ENCODE measurements at places on chromosomes 3 and 15.
A peak's percentile ranks its signal among the peaks of the same experiment; 100 is the strongest.

DNA sequence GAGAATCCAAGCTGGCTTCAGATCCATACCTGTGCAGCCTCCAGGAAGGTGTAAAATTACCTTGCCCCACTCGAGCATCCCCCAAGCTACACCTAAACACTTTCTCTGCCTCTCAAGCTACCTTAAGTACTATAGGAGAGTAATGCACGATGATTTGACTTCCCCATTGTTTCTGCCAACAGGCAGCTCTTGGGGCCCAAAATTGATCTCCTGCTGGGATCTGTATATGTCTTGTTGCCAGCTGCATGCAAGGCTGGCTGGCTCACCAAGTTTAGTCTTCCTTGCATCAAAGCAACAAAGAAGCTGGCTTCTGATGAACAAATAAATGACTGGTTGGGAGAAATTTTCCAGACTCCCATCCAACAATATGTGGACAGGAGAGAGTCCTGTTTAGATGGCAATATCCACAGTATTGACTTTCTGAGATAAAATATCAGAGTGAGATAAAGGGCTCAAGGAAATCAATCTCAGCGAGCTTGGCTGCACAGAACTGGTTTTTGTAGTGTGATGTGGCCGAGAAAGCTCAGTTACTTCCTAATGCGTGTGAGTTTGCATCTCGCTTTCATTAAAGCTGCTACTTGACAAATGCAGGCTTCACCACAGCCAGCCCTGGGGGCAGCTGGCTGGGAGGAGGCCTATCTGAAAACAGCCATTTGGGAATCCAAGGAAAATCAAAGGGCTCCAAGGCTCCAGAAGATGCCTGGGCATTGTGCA lies 140.7 kb downstream of the MINAR1 start:
- DNase-seq, result no peak

DNA sequence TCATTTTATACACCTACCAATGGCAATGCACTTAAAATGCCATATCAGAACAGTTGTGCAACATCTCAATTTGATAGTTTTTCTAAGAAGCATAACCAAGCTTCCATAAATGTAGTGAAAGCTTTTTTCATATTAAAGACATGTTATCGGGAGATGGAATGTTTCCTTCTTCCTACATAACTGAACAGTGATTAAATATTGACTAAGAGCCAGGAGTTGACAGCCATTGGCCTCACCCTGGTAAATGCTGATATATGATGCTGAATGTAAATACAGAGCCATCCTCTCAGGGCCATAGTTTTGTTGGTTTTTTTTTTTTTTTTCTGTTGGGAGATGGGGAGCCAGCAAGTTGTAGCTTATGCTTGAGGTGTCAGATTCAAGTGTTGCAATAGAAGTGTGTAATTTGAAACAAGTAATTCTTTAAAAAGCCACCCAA lies 203.3 kb upstream of the IL12A start:
- no peak for DNase-seq

DNA sequence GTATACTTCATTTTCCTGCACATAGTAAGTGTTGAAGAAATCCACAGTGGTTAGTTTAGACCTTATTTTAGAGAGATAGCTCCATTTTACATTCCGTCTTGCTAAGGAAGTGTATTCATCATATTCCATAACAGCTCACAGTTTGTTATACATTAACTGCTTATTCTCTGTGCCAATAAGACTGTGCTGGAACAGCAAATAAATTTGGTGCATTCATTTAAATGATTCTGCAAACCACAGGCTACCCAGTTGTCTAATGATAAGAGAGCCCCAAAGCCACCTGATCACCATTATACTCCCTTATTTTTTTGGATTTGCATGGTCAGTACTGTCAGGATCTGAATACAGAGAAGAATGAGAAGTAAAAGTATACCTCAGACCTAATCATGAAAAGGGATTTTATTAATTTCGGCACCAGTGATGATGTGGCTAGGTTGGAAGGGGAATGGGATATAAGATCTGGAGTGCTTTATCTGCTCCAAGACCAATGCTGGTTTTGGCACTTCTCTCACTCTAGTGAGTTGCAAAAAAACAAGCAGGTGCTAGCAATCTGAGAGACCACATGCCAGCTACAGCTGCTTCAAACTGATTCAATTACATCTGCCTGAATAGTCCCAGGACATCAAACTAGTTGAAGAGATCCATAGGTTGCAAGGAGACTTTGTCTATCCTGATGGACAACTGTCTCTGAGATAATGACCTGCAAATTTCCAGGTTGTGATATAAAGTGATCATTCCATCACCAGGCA lies 254.8 kb downstream of the ZBTB20 start:
- DNase-seq, result no peak

GRCh38 chr15:75073197-75073596 lies 49.8 kb downstream of the PPCDC start:
- DNase-seq, result peak; percentile 20

DNA sequence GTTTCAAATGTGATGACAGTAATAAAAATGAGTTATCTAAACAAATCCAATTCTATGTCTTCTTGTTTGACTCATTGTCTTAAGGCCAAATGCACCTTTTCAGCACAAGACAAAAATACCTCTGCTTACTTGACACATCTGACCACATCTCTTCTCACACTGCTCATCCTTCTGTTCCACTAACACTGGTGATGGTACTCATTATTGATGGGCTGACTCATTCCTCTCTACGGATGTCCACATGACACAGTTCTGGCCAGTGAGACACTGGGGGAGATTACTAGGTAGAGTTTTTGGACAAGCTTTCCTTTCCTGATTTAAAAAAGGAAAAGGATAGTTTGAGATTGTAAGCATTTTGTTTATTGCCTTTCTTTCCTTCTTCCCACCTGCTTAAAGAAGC lies 410.6 kb upstream of the THRB start:
- DNase-seq, result no peak

DNA sequence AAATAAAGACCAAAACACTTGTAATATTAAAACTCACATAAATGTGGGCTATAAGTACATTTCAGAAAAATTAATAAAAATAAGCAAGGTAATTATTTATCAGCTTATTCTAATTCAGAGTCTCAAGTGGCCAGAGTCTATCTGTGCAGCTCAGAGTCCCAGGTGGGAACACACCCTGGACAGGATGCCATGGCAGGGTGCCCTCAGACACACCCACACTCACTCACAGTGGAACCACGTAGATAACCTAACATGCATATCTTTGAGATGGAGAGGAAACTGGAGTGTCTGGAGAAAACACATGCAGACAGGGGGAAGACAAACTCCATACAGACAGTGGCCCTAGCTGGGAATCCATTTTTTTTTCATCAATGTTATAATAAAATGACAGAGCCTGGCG lies 37.2 kb downstream of the FSIP1 start:
- no peak for DNase-seq

GRCh38 chr3:72426618-72427397 lies 421.4 kb downstream of the SHQ1 start:
- DNase-seq, result no peak

DNA sequence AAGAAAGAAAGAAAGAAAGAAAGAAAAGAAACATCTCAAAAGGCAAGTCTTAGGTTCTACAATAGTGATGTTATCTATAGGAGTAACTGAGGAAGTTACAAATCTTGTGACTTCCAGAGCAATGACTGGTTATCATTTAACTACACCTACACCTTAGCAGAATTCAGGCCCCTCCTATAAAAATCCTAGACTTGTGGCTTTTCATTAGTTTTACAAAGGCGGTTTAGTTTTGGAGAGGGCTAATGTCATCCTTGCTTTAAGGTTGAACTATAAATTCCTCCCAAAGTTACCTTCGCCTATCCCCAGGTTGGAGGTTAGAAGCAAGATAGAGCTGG lies 4.1 kb upstream of the SCAP start:
- no peak for DNase-seq

DNA sequence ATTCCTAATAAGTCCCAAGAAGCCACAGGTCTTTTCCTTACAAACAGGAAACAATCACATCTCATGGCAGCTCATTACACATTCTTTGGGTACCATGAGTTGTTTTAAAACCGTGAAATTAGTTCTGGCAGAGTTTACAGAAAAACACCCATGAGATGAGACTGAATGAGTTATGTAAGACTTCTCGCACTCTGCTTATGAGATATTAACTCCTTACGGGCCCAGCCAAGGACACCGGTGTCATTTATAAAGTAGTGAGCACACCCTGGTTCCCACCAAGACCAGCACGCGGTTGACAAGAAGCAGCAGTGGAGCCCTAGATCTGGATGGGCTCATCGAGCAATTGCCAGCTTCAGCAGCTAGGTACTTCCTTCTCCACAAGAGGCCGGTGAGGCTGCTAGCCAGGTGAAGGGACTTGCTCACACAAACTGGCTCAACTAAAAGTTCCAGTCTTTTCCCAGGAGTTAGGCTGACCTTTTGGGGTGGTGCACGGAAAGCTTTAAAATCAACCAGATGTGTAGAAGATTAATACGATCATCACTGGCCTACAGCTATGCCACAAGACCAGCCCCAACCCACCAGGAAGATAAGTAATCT lies 318.6 kb upstream of the ICE2 start:
- no peak for DNase-seq

DNA sequence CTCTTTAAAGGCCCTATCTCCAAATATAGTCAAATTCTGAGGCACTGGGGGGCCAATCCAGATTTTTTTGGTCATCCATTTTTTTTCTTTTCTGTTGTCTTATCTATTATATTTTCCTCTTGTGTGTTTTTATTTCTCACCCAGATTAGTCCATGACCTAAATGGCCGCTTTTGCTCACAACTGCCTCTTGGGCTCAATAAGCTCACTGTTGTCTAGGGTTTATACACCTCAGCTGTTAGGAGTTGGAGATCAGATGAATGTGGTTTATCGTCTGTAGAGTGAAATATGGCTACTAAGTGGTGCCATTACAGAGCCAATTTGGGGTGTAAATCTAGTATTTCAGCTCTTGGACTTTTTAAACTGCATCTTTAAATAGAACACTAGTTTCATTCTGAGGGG lies 173.3 kb downstream of the GHSR start:
- no peak for DNase-seq
